ENCODE measurements at places on chromosomes 7 and 10. TPM values are rescaled to one million over a fixed set of nuclear protein-coding genes. Genes with fewer than 3 reads are reported as not detected.

COL28A1 gene
- not detected for total RNA-seq

UNCX gene
- total RNA-seq, result 0.10 TPM

GSTO2 gene
- total RNA-seq, result 16.6 TPM

EPHB6 gene
- not detected for total RNA-seq

SPDYE18 gene
- not detected for total RNA-seq

CHST15 gene
- not detected for total RNA-seq

PARD3 gene
- total RNA-seq, result 61.9 TPM

INPP5A gene
- total RNA-seq, result 22.8 TPM

CDNF gene
- 0.49 TPM for total RNA-seq

MKI67 gene
- total RNA-seq, result 9.2 TPM

GPR85 gene
- not detected for total RNA-seq

PRR15 gene
- not detected for total RNA-seq

HABP2 gene
- not detected for total RNA-seq

DIP2C gene
- 3.9 TPM for total RNA-seq

BRAT1 gene
- 87.3 TPM for total RNA-seq

EPHA1 gene
- total RNA-seq, result not detected

NACAD gene
- not detected for total RNA-seq

CYP3A7 gene
- total RNA-seq, result not detected

CNOT4 gene
- 5.8 TPM for total RNA-seq

IGFBP1 gene
- not detected for total RNA-seq

FAM20C gene
- total RNA-seq, result 12.8 TPM

STEAP1 gene
- not detected for total RNA-seq

NPC1L1 gene
- not detected for total RNA-seq

VAX1 gene
- not detected for total RNA-seq

SND1 gene
- total RNA-seq, result 92.4 TPM

DHTKD1 gene
- 42.5 TPM for total RNA-seq

FKBP6 gene
- not detected for total RNA-seq

AFAP1L2 gene
- total RNA-seq, result 0.10 TPM

CFTR gene
- not detected for total RNA-seq

GHRHR gene
- not detected for total RNA-seq

FAM107B gene
- total RNA-seq, result 44.6 TPM

OR2A7 gene
- total RNA-seq, result not detected

AIFM2 gene
- total RNA-seq, result 0.74 TPM

ZCCHC24 gene
- 10.8 TPM for total RNA-seq

CALHM1 gene
- not detected for total RNA-seq

TCAF2 gene
- 0.06 TPM for total RNA-seq

TMEM229A gene
- total RNA-seq, result not detected

HECTD2 gene
- 14.0 TPM for total RNA-seq

FZD1 gene
- total RNA-seq, result 1.9 TPM

OPN4 gene
- not detected for total RNA-seq

ODAD2 gene
- not detected for total RNA-seq

RFC2 gene
- 40.6 TPM for total RNA-seq

FEZF1 gene
- total RNA-seq, result not detected

CRHR2 gene
- total RNA-seq, result not detected

EGFR gene
- 0.12 TPM for total RNA-seq

ATOH7 gene
- total RNA-seq, result 0.37 TPM

OR9A2 gene
- not detected for total RNA-seq

Data from G401 (cell line).